Activated CD4-positive, alpha-beta memory T cell treated with anti-CD3 and anti-CD28 coated beads, Interleukin-2, amount 10 ng/mL, durations not matched to agents 7 days and 5 days (primary cell): ENCODE measurements at places on chromosomes 2 and 18. TPM values are rescaled to one million over a fixed set of nuclear protein-coding genes. Genes with fewer than 3 reads are reported as not detected.

Gene CDCA7
- 65.2 TPM for total RNA-seq

Gene KIF5C
- 21.7 TPM for total RNA-seq

Gene STK17B
- 365 TPM for total RNA-seq

Gene CNPPD1
- 72.9 TPM for total RNA-seq

Gene LYG2
- total RNA-seq = not detected

Gene GKN1
- not detected for total RNA-seq

Gene BUB1
- total RNA-seq = 120 TPM

Gene SCLY
- 22.0 TPM for total RNA-seq

Gene POTEI
- not detected for total RNA-seq

Gene ADD2
- total RNA-seq = 1.4 TPM

Gene ABCG8
- total RNA-seq = not detected

Gene PARD3B
- 0.23 TPM for total RNA-seq

Gene HDHD2
- 38.1 TPM for total RNA-seq

Gene UGT1A4
- not detected for total RNA-seq

Gene RSAD2
- total RNA-seq = 119 TPM

Gene CYS1
- 0.71 TPM for total RNA-seq

Gene TOGARAM2
- 10.3 TPM for total RNA-seq

Gene ACMSD
- total RNA-seq = not detected

Gene B3GNT7
- total RNA-seq = 0.15 TPM

Gene GDF7
- not detected for total RNA-seq

Gene TUBA3E
- total RNA-seq = not detected

Gene TMEM127
- 42.4 TPM for total RNA-seq

Gene GPR39
- total RNA-seq = not detected

Gene AFF3
- total RNA-seq = 0.03 TPM

Gene GPR55
- 7.4 TPM for total RNA-seq

Gene ZAP70
- total RNA-seq = 283 TPM

Gene STK25
- total RNA-seq = 108 TPM

Gene FKBP1B
- 5.5 TPM for total RNA-seq

Gene EVX2
- not detected for total RNA-seq

Gene WNT6
- not detected for total RNA-seq

Gene REG3G
- not detected for total RNA-seq

Gene GPR35
- 5.2 TPM for total RNA-seq

Gene LDLRAD4
- total RNA-seq = 19.1 TPM

Gene MROH2A
- not detected for total RNA-seq

Gene SLC30A3
- total RNA-seq = 0.45 TPM

Gene LIPG
- not detected for total RNA-seq

Gene RAB6D
- not detected for total RNA-seq

Gene CABYR
- 0.95 TPM for total RNA-seq

Gene IL36B
- total RNA-seq = not detected

Gene CD8A
- 4.8 TPM for total RNA-seq

Gene NDC80
- total RNA-seq = 78.9 TPM

Gene VAPA
- 132 TPM for total RNA-seq

Gene CHRNA1
- total RNA-seq = not detected

Gene GKN2
- total RNA-seq = not detected

Gene PNPT1
- total RNA-seq = 46.4 TPM

Gene WDFY1
- 70.9 TPM for total RNA-seq

Gene GPR155
- total RNA-seq = 10.5 TPM

Gene CXCR4
- 212 TPM for total RNA-seq

Gene MARCHF7
- 92.2 TPM for total RNA-seq

Gene PID1
- not detected for total RNA-seq

Gene BCL2L11
- total RNA-seq = 11.1 TPM

Gene MAPK4
- total RNA-seq = not detected

Gene TRIM43
- total RNA-seq = 0.73 TPM

Gene ERICH2
- not detected for total RNA-seq

Gene CNDP2
- 141 TPM for total RNA-seq

Gene NAT8
- total RNA-seq = not detected

Gene ALLC
- not detected for total RNA-seq

Gene CLASP1
- total RNA-seq = 64.6 TPM
